ENCODE measurements at places on chromosomes 1 and 21.

- no peak for DNase-seq
Measured at GRCh38 chr1:198595765-198596164, 43.1 kb upstream of the PTPRC start.

GRCh38 chr1:98058676-98059075 lies 137.8 kb upstream of the DPYD start:
- DNase-seq = no peak

- no peak for DNase-seq
Measured at GRCh38 chr1:248625971-248626370, 8.9 kb downstream of the OR2T11 start.

- peak; percentile 44 for DNase-seq
Measured at GRCh38 chr1:11501491-11501897, 22.5 kb downstream of the DISP3 start.

DNA sequence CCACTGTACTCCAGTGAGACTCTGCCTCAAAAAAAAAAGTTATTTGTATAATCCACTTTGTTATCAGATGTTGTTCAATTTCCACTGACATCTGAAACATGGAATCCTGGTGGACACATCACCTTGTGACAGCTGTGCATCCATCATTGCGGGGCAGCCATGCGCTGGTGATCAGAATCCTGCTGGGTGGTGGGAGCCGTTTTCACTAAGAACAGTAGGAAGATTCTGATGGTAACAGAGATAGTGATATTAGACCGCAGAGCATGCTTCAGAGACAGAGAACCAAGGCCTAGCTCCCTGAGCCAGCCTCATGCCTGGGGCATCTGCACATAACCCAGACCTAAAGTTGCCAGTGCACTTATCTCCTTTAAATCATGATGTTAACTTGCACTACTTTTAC lies 3.1 kb upstream of the SPRR3 start:
- DNase-seq = no peak

DNA sequence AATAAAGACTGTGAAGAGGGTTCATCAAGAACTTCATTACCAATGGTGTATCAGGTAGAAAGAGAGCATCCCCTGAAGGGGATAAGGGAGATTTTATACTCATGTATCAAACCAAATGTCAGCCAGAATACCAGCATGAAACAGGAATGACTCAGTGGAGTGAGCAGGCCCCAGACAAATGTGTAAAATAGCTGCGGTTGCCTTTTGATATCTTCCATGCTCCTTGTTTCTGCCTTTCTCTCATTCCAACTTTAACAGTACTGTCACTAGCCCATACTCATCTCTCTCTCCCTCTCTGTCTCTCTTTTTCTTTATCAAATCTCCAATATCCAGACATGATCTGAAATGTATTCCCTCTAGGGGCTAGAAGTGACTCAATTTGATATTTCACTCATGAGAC lies 47.8 kb downstream of the GPR88 start:
- DNase-seq = peak; percentile 81

DNA sequence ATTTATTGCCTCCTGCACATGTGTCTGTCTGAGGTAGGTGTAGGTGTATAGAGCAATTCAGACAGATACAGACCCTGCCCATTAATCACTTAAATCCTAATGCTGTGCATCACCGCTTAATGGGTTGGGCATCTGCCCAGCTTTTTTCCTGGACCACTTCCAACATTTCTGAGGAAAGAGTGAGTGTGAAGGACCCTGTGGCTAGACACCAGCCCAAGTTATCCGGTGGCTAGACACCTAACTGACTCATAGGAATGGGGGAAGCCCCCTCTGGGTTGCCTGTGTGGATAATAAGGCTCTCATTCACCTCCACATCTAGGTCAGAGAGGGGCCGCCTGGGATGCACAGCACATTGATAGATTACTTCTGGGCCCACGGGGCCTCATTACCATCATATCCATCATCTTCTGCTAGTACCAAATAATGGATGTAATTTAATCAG lies 121.1 kb upstream of the RAVER2 start:
- DNase-seq = peak; percentile 68

- DNase-seq = no peak
Measured at GRCh38 chr1:186091222-186091720, 283.8 kb downstream of the TPR start.

- DNase-seq = no peak
Measured at GRCh38 chr1:202616355-202616915, 93.8 kb downstream of the SYT2 start.

GRCh38 chr21:40768056-40768455 lies 78.9 kb downstream of the DSCAM start:
- DNase-seq = no peak

DNA sequence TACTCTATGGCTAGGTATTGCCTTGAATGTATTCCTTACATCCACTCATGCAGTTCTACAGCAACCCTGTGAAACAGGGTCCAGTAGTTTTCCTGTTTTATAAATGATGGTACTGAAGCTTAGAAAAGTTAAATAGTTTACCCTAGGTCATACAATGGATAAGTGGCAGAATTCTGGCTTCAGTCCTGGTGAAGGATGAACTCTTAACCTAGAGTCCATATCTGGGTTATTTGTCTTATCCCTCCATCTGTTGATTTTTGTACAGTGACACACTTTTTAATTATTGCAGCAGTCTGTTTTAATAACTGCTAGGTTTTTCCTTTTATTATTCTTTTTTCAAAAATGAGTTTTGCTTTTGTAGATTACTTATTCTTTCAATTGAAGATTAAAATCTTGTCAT lies 263.9 kb downstream of the DNM3 start:
- DNase-seq = no peak

DNA sequence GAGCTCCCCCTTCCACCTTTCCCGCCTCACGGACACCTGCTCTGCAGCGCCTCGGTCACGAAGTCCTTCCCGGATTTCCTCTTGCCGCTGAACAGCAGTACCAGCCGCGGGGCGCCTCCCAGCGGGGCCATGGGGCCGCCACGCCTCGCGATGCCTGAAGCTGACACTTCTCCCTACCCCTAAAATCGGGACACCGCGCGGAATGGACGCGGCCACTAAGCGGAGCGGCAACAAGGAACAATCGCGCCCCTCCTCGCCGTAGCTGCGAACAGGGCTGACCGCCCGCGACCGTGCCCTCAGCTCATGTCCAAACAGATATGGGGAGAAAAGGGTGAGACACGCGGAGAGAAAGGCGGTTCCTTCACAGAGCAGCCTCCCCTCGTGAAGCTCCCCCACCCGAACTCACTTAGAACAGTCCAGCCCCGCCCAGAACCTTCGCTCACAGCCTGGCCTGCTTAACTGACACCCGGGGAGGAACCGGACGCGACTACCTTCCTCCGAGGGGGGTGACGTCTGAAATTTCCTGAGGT lies at the start of gene PMVK:
TSS of gene PMVK (minus strand) at position 165 of the 530 bp plus-strand sequence. CDS start at position 131, 34 bp downstream.
- peak; percentile 97 for DNase-seq

- no peak for DNase-seq
Measured at GRCh38 chr1:188582911-188583532, 1754.3 kb downstream of the PLA2G4A start.

GRCh38 chr1:233168384-233168783 lies 127.1 kb downstream of the PCNX2 start:
- DNase-seq = peak; percentile 12

DNA sequence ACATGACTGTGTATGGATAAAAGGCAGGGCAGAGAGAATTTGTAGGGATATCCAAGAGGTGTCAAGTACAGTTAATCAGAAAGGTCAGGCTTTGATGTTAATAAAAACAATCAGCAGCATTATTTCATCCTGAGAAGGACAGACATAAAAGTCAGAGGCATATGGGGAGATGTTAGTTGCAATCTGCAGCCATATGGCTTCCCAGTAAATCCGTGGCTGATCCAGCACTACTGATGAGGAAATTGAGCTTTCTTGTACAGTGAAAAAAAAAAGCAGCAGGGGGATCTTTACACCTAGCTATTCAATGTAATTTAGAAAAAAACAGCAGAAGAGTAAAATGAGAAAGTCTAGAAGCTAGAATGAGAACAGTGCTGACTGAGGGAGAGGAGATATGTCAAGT lies 2.2 kb upstream of the SPRR1B start:
- DNase-seq = no peak

DNA sequence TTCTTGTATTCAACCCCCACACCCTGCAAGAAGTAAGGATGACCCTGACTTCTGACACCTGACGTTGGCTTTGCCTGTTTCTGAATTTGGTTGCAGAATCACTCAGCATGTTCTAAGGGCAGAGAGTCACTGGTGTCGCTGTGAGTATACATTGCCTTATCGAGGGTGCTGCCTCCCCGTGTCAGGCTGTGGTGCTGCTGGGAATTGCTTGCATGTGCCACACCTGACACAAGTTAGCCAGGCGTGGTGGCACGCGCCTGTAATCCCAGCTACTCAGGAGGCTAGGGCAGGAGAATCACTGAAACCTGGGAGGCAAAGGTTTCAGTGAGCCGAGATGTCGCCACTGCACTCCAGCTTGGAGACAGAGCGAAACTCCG lies 45.9 kb downstream of the WDR4 start:
- peak; percentile 13 for DNase-seq

DNA sequence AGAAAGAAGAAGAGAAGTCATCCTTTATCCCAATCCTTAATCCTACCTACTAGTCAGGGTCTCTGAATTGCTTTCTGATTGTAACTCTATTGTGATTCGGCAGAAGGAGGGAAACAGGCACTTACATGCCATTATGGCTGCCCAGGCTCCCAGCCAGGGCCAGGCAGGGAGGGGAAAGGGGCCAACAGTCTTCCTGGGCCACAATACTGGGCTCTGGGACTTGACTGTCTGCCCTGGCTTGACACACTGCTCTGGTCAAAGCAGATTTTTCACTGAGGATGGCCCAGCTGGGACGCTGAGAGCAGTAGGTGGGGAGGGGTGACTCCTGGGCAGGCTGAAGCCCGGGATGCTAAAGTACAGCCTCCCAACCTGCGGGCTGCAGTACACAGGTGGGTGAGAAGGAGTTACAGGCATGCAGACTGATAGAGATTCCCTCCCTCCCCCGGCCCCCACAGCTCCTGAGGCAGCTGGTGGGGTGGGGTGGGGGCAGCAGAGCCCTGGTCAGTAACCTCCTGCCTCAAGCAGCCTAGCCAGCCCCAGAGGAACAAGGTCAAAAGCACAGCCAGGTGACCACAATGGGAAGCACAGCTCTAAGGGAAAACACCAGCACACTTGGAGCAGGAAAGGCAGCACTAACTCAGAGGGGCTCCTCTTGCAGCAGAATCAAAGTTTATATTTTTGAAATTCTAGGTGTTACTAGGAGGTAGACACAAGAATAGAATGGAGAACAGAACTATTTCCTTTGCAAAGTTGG lies 25.3 kb downstream of the KCND3 start:
- no peak for DNase-seq

DNA sequence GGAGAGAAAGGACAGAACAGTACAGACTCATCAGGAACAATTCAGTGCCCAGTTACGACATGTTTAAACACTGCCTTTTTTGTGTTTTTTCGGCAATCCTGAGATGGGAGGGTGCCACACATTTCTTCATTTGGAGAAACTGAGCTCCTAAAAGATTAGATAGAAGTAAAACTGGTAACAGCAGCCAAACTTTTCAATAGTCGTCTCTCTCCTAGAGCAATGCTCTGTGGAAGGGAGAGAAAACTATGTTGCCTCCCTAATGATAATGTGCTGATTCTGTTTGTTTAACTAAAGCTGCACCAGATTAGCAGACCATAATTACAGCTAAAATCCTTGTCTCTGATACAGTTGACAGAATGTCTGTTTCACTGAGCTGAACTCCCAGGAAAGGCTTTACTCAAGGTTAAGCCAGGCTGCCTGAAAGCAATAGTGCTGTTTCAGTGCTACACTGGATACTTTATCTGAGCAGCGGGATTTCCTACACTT lies 76.2 kb upstream of the CXADR start:
- no peak for DNase-seq

GRCh38 chr1:53559854-53560580 lies 100.8 kb downstream of the DMRTB1 start:
- no peak for DNase-seq

GRCh38 chr21:28423521-28424190 lies 569.0 kb downstream of the LTN1 start:
- no peak for DNase-seq

- DNase-seq = no peak
Measured at GRCh38 chr21:16243396-16243795, 513.6 kb downstream of the USP25 start.

- peak; percentile 56 for DNase-seq
Measured at GRCh38 chr1:89974696-89975470, 20.0 kb upstream of the ZNF326 start.

DNA sequence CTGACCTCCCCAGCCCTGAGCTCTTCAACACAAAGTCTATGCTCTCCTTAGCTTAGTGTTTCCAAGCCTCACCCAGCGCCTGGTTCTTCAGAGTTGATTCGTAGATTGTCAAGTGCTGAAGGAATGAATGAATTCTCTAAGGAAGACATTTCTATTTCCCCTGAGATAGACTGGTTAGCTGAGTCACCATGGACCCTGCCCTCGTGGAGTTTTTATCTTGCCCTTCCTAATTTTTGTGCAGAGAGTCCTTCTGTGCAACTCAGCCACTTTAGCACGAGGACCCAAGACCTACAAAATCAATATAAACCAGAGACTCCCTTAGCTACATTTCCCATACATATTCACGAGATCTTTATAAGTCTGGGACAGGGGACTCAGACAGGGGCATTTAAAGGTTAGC lies 2.6 kb upstream of the CD244 start:
- no peak for DNase-seq

DNA sequence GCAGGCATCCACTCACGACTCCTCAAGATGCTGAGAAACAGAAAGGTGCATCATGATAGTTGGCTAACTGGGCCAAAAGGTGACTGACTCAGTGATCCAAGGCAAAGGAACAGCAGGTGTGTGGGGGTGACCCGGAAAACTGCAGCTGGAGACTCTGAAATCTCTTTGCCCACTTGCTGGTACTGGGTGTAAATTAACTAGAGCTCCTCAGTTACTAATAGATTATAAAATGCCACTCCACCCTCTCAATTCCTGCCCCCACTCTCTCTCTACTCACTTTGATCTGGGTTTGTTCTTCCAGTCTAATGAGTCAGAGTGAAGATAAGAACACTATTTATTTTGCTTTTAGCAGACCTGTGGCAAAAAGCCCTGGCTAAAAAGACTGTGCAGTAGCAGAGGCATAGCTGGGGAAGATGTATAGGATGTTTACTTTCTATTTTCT lies 7.2 kb upstream of the PIGC start:
- no peak for DNase-seq
